LHCN-M2 (cell line): ENCODE measurements at places on chromosomes 1 and 21. TPM values are rescaled to one million over a fixed set of nuclear protein-coding genes. Genes with fewer than 3 reads are reported as not detected.

- peak; percentile 55 for DNase-seq
Measured at GRCh38 chr1:177328251-177328650, 157.5 kb downstream of the BRINP2 start.

DNA sequence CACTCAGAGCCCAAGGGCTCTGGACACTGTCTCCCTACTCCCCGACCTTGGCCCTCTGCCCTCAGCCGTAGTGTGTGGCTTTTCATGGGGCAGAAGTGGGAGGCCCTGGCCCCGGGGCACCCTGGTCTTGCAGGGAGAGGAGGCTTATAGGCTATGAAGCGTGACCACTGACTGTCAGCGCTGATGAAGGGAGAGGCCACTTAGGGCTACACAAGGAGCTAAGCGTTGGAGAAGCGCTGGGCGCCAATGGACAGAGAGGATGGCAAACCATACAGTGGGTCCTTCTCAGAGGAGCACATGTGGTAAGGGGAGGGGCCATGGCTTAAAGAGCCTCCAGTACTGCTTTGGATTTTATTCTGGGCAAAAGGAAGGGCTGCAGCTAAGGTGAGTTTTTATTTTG is 7.9 kb downstream of the CRABP2 start:
- DNase-seq = no peak

MYCL gene
- 4.4 and 9.6 TPM in 2 replicates for total RNA-seq

PEF1 gene
- 67.5 and 78.3 TPM in 2 replicates for total RNA-seq

DNA sequence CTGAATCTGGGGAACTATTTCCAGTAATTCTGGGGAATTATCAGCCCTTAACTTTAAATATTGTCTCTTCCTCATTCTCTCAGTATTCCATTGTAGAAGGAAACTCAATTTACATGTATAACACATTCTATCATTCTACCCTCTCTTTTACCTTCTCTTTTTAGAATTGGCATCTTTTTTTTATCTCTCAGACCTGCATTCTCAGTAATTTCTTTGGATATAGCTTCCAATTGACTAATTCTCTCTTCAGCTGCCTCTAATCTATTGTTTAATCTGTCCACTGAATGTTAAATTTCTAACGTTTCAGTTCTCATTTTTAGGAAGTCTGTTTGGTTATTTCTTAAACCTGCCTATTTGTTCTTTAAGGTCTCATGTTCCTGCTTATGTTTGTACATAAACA is 33.0 kb downstream of the MAB21L3 start:
- DNase-seq = no peak

CELA2B gene
- not detected in 2 replicates for total RNA-seq

DNA sequence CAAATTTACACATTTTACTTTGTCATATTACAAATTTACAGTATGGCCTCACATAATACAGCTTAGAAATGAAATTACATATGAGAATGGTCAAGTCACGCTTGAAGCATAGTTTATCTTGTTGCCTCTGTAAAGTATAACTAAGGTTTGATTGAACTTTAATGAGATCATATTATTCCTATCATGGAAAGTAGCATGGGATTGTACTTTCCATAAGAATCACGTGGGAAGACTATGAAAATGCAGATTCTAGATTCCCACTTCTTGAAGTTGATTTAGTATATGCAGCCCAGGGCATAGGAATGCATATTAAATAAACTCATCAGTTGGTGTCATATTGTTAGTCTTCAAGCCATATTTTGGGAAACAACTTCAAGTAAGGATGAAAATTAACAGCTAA is 342.8 kb downstream of the NCAM2 start:
- DNase-seq = no peak
